ENCODE measurements at places on chromosomes 7 and 10.

GRCh38 chr7:129271500-129272355 is 46.9 kb downstream of the AHCYL2 start:
- DNase-seq = peak; percentile 33

- DNase-seq = no peak
These were observed 289.4 kb upstream of the LRRN3 start for GRCh38 chr7:110801502-110801901.

DNA sequence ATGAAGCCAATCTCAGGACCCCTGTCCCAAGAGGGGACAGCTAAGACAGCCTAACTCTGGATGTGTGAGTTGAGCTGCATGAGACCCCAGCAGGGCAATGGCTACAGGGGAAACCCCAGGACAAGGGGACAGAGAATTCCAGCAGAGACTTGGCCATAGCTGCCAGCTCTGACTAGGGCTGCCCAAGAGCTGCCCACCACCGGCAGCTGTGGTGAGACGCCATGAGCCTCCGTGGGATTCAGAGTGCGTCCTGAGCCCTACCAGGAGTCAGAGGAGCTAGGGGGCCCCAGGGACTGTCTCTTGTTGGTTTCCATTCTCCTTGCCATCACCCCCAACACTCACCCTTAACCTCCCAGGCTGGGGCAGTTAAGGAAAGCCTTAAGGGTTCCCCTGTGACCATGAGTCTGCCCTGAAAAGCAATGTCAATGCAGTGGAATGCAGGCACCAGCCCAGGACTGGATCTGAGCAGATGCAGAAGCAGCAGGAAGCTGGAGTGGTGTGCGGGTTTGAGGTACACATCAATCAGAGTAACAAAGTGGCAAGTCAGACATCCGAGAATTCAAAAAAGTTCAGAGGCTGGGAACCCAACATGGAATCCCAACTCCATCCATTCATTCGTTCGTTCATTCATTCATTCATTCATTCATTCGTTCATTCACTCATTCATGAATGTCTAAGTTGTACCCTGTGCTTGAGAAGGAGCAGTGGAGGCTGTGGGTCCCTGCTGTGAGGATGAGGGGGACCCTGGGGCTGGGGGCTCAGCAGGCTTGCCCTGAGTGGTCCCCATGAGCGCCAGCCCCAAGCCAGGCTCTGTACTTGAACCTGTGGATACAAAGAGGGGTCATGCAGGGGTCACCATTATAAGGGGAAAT is 52.9 kb downstream of the C10orf120 start:
- DNase-seq = no peak

DNA sequence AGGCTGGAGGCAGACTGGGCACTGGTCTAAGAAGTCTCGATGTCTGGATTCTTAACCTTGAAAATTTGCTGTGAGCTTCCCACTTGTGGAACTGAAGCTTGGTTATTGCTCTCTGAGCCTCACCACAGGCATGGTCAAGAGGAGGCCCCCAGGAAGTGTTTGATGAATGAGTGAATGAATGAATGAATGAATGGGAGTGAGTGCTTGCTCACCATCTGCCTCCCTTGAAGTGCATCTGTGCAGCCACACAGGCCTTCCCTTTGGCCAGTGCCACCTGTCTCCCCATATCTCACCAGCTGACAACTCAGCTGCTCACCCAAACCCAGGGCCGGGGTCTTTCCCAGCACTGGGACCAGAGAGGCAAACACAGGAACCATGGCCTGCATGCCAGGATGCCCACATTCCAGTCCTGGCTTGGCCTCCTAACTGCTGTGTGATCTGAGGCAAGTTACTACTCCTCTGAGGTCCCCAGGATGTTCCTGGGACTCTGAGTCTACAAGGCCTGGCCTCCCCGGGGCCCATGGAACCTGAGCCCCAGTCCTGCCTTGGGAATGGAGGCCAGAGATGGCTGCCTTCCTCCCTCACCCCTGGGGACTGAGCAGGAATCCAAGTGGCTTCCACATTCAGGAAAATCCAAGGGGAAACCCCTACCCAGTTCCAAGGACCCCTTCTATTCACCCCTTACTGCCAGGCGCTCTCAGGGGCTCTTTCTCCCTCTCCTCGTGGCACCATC is 51.4 kb upstream of the SLC29A3 start:
- no peak for DNase-seq

- DNase-seq = no peak
These were observed 411.5 kb downstream of the TYW1 start for GRCh38 chr7:67408109-67408508.

DNA sequence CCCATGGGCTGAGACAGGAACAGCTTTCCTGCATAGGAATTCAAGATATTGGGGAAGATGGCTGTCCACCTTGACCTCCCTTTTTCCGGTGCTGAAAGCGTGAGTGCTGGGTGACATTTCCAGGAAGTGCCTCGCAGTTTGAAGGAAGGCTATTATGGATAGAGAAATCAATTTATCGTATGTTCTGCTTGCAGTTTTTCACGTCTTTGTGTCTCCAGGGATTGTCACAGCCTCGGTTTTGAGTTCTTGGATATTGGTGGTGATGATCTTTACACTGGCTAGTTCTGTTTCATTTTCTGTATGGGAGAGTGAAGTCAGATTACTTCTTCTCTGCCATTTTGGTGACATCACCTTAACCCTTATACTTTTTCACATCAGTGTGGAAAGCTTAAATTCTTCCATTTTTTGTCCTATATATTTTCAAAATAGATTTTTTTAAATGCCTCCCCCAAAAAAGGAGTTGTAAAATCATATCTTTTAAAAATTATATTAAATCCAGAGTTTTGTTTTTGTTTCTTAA is 102.5 kb upstream of the APBB1IP start:
- DNase-seq = no peak

DNA sequence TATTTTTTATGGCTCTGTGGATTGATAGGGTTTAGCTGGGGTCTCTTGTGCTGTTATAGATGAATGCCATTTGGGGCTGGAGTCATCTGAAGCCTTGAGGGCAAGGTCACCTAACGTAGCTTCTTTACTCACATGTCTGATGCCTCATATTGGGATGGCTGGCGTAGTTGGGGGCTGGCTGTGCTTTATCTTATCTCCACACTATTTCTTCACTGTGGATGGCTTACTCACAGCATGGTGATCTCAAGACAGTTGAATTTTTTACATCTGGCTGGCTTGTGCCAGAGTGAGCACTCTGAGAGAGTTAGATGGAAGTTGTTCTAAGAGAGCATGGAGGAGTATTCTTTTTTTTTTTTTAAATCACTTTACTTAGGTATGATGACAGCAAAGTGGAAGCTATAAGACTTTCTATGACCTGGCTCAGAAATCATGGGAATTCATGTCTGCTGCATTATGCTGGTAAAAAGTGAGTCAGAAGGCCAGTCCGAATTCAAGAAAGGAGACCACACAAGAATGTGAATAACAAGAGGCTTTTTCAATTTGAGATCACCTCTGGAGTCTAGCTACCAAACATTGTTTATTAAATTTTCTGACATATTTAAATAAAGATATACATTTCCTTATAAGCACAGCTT is 252.4 kb upstream of the TPK1 start:
- no peak for DNase-seq

GRCh38 chr10:188546-188945 is 53.3 kb downstream of the ZMYND11 start:
- no peak for DNase-seq

GRCh38 chr7:20700453-20701227 is 85.2 kb downstream of the ABCB5 start:
- no peak for DNase-seq

- no peak for DNase-seq
These were observed 278.8 kb downstream of the DNAJB9 start for GRCh38 chr7:108848486-108848885.

DNA sequence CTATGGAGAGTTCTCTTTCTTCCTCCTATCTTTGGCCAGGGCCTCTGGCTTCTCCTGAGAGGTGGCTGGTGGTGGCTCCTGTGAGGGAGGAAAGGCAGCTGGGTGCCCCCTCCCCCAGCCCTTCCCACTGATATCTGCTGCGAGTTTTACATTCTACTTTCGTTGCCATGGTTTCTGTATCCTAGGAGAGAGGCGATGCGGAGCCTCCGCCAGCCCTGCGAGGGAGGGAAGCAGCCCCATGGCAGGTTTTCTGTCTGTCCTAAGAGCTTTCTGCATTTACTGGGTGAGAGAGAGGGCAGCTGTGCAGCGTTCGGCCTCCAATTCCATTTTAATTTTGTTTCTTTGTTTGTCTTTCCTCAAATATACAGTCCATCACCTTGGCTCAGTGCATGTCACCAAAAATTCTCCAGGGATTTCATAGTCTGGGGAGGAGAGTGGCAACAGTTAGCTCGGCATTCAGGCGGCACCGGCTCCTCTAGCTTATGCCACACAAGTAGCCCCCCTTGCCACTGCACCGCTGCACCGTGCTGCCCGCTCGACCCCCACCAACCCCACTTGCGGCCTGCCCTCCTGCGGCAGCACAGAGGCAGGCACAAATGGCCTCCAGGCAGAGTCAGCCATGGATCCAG is 20.4 kb downstream of the DNAJB12 start:
- no peak for DNase-seq

DNA sequence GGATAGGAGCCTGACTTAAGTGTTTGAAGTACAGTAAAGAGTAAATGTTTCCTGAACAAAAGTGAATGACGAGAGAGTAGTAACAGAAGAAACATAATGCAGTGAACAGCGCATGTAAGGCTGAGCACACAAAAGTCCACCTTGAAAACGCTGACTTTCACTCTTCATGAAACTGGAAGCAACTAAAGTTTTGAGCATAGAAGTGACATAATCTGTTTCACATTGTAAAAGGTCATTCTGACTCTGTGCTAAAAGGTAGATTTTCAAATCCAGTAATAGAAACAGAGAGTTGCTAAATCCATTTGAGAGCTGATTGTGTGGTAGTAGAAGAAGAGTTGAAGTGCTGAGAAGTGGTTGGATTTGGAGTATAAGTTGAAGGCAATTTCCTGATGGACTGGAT is 1037.0 kb downstream of the CNTNAP2 start:
- DNase-seq = no peak

GRCh38 chr7:49638166-49638565 is 135.3 kb upstream of the VWC2 start:
- DNase-seq = no peak

DNA sequence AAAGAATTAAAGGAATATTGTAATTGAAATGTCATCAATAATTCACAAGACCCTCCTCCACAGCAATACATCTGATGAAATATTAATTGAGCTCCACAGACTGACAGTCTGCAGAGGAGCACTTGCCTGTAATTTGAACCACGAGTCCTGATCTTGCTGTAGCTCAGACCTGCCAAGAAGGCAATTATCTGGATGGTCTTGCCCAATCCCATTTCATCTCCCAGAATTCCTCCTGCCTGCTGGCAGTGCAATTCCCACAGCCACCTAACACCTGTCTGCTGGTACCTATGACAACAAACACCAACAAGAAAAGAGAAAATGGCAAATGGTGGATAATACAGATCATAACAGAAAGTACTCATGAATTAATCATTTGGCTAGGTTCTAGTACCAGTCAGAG is 38.5 kb downstream of the ERCC6 start:
- DNase-seq = no peak
